ENCODE measurements at places on chromosomes 3 and 15.

DNA sequence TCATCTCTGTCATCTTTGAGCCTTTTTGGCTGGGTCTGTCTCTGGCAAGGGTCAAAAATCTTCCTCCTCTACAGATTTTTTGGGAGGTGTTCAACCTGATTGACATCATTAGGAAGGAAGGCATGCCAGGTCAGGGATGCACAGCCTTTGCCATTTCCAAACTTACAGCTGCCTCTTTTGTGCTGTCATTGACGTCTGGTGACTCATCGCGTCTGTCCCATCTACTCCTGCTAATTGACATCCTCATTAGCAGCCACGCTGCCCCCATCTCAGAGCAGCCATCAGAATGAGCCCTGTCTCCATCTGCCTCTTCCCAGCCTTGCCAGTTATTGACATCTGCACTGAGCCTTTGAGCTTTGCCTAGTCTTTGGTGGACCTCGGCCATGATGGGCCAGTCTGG lies 53.0 kb downstream of the PDIA5 start:
- DNase-seq = peak; percentile 55

DNA sequence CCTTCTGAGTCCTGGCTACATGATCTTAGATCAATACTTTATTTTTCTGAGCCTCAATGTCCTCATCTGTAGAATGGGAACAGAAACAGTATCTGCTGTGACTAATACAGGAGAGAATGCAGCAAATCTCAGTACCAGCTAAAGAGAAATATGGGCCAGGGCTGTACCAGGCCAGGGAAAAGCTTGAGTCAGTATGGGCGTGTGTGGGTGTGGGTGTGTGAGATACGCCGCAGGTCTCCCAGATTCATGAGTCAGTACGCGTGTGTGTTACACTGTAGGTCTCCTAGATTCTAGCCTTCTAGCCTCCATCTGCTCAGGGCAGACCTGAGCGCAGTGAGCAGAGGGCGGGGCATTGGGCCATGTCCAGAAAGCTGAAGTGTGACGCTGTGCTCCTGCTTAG lies 15.2 kb downstream of the GNAI2 start:
- DNase-seq = no peak

GRCh38 chr3:150142936-150143335 lies 172.2 kb upstream of the PFN2 start:
- no peak for DNase-seq

- no peak for DNase-seq
These were observed 133.4 kb upstream of the SATB1 start for GRCh38 chr3:18558507-18558906.

GRCh38 chr3:159913712-159914414 lies 74.8 kb upstream of the IL12A start:
- DNase-seq = no peak

DNA sequence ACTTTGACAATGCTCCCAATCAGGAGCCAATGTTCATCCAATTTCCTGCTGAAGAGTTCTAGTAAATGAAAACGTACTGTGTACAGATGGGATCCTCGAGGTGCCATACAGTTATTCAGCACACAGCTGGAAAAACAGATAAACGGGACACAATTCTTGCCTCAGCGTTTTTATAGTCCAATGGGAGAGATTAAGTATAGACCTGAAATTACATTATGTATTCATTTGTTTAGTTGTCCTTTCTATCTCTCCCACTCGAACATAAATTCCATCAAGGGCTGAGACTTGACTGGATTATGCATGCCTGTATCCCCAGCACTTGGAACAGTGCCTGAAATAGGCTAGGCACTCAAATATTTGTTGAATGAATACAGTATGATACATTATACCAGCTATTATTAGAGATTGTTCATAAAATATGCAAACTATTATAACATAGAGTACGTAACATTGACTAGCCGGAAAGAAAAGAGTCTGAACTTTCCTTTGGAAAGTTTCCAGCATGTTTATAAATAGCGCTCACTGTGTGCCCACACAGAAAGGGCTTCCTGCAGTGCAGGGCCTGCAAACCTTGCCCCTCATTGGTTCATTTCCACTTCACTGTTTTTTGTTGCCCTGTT lies 27.4 kb upstream of the SNTN start:
- DNase-seq = no peak

- no peak for DNase-seq
These were observed 165.2 kb upstream of the MYRIP start for GRCh38 chr3:39644176-39644575.

- peak; percentile 37 for DNase-seq
These were observed 26.0 kb upstream of the CORO2B start for GRCh38 chr15:68552773-68553172.

DNA sequence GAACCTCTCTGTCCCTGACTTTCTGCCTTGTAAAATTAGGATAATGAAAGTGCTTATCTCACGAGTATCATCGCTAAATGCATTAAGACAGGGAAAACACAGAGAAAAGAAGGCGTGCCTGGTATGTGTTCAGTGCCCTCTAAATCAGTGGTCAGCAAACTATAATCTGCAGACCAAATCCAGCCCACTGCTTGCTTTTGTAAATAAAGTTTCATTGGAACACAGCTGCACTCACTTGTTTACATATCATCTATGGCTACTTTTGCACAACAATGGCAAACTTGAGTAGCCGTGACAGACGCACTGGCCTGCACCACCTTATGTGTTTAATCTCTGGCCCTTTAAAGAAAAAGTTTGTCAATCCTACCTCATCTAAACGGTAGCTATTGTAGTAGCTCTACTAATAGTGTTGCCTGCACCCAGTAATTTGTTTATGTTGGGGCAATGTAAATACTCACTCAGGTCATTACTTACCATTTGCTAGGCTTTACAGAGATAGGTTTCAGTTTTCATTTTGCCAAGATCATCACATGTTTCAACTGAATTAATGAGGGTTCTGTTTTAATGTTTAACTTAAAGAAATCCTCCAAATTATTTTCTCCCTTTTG lies 229.4 kb downstream of the FEZF2 start:
- no peak for DNase-seq

DNA sequence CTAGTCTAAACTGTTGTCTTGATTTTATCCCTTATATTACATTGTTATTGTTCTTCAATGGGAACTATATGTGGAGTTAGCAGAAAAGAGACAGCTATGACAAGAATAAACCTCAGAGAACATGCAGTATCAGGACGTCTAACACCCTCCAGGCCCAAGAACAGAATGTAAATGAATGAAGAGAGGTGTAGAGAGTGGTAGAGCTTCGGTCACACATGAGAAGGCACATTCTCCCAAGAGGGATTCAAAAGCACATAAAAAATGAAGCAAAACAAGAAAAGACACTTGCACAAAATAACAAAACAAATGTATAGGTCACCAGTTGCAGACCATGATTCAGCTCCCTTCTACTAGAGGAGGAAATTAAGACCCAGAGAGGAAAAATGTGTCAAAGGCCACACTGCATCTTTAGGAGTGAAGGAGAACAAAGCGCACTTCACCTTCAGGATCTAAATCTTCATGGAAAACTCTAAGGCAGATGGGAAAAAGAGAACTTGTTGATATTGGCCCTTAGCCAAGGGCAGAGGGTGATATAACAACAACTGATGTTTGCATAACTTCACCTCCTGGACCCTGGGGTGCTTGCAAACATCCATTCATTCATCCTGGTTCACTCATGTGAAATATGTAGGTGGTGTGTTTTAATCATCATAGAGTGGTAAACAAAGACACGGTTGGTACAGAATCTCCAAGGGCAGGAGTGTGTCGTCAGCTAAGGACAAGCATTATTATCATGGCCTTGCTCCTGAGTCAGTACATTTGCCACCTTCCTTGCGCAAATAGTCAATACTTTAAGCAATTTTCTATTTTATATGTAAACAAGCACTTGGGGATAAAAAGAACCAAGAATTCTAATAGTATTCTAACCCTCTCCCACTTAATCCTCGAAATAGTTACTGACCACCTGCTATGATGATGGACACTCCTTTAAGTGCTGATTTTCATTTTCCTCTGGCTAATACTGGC lies 8.8 kb downstream of the NEK10 start:
- no peak for DNase-seq

DNA sequence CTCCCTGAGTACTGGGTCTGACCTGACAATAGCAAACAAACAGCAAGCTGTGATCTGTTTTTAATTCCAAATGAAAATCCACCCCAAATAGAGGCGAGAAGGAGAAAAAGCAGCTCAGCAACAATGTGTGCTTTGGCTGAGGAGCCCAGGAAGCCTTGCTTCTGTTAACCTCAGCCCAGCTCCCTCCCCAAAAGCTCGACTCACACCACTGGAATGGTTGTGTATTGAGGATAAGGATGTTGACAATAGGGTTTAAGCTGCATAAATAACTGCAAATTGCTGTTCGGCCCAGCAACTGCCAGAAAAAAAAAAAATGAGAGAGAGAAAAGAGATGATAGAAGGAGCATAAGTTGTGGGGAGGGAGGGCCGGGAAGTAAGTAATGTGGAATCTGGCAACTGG lies 104.0 kb upstream of the TBC1D5 start:
- no peak for DNase-seq

DNA sequence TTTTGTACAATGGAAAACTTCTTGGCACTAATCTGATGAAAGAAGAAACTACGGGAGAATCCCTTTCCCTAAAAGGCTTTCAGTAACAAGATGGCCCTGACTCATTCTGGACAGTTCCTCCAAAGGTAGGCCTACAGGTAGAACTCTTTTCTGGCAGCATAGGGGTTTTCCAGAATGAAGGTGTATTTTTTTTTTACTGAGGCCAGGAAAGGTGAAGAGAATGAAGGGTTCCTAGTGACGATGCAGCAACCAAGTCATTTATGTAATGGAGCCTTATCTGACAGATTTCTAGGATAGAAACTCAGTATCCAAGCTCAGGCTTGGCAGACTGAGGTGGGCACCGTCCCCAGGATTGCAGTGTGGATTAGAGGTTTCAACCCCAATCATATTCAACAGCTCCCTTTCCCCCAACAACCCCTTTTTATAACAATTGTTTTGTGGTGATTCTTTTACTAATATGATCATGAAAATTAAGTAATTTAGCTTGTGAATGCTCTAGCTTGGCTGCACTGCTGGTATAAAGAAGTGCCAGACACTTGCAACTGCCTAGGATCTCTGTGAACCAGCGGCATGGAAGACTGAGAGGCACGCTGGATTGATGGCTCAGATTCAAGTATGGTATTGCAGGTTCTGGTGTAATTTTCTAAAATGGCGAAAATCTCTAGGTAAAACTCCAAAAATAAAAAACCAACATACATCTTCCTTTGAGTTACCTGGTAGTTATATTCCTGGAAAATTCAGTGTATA lies 8.7 kb upstream of the TRIM69 start:
- no peak for DNase-seq

DNA sequence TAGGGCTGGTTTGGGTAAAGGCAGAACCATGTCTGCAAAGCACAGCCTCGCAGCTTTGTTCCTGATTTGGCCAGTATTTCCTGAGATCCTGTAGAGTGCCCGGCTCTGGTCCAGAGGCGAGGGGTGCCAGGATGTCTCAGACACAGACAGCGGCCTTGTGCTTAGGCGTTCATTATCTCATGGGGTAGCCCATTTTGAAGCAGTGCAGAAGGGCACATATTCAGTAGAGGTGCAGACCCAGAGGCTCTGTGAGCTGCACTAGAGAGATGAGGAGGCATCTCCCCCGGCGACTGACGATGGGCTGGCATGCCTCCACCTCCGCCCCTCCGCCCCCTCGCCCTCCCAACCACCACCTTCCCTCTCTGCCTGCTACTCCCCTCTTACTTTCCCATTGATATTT lies 170.3 kb downstream of the CHDH start:
- no peak for DNase-seq

DNA sequence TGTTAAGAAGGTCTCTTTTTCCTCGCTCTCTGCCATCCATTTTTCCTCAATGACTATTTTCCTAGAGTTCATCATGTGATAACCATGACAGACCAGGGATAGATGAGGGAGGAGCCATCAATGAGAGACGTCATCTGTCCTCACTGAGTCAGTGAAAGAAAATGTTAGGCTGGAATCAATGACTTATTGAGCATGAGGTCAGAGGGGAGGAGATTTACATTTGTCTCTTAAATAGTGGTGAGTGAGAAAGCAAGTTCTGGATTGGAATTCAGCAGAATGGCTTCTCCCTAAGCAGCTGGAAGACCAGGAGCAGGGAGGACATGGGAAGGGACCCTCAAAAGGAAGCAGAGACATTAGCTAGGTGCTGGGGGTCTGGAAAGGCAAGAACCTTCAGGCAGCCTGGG lies 28.2 kb upstream of the USP3 start:
- DNase-seq = no peak

DNA sequence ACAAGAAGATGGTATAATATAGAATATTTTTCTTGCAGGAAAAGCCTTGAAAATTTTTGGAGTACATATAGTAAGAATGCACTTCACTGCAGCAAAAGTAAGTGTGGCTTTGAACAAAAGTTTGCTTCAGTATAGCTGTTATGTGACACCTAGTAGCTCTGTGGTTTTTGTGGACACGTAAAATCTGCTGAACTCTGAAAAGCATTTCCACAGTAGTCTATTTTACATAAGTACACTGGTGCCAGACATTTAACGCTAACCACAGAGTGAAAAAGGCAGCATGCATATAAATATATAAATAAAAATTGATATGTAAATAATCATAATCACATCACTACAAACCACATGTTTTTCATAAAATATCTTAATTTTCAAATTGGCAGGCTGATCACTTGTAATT lies 39.8 kb downstream of the CGGBP1 start:
- DNase-seq = no peak

GRCh38 chr3:32843510-32844321 lies 25.9 kb downstream of the TRIM71 start:
- DNase-seq = no peak

- no peak for DNase-seq
These were observed 387.6 kb downstream of the ROBO2 start for GRCh38 chr3:77427528-77427927.

- no peak for DNase-seq
These were observed 442.3 kb downstream of the NLGN1 start for GRCh38 chr3:173839859-173840258.

- DNase-seq = no peak
These were observed 4.4 kb upstream of the LMAN1L start for GRCh38 chr15:74808078-74808839.

DNA sequence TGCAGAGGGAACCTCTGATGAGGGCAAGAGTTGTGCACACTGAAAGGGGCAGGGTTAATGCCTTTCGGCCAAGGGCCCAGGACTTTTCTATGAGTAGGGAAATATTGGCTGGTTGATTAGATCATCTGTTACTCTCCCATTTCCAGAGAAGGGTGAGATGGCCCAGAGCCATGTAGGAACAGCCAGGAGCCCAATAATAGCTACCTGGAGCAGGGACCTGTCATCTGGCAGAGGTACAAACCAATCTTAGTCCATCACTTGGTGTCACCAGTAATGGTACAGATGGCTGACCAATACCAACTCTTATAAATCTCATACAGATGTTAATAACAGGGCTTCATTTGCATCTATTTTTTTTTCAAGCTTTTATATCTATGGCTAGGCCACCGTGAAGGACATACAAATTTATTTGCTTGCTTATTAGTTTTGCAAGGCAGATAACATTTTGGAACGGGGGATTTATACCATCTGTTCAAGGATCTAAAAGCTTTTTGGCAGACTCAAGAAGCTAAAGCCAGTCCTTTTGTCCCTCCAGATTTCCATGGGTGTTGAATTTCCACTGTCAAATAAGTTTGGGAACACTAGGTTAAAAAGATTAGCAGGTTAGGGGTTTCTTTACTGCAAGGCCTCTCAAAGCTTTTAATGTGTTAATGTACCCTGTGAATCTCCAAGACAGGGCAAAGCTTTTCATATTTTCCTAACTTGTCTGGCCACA lies 79.3 kb downstream of the TNIK start:
- no peak for DNase-seq

GRCh38 chr15:64315216-64315615 lies 40.8 kb downstream of the CSNK1G1 start:
- no peak for DNase-seq

GRCh38 chr3:15581471-15582394 lies 19.6 kb downstream of the HACL1 start:
- no peak for DNase-seq

All from amygdala (tissue), 56 donors.